Left kidney (tissue), 8 donors: ENCODE measurements at places on chromosomes 5 and 9. TPM values are rescaled to one million over a fixed set of nuclear protein-coding genes. Genes with fewer than 3 reads are reported as not detected.

GRCh38 chr5:1310118-1310517 lies 15.2 kb upstream of the TERT start:
- no peak for DNase-seq

DNA sequence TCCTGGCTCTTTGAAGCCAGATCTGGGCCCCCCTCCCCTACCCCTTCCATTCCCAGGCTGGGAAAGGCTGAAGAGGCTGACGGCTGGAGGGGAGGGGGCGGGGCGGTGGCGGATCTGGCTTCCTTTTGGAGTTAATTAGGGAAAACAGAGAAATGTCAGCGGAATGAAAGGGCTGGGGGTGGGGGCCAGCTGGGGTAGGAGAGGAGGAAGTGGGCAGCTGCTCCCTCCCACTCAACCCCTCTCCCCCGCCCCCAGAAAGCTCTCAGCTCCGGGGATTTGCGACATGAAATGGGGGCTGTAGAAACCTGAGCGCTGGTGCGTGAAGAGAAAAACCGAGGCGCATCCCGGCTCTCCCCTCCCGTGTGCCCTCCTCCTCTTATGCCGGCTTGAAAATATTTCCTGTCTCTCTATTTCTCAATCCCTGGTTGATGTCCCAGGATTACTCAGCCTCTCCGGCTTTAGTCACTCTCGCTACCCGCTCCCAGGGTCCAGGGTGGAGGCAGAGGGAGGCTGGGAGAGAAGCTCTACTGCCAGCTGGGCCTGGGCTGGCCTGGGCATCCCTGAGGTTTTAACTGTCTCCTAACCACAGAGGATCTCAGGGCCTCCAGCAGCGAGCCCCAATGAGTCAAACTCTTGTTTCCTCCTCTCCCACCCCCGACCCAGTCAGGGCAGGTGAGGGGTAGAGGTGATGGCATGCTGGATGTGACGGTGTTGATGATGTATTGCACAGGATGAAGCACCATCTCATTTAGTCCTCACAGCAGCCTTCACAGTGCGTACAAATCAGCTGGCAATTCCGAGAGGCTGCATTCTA lies 20.1 kb downstream of the PCDHGC5 start:
- peak; percentile 89 for DNase-seq

GRCh38 chr5:35341189-35341588 lies 110.9 kb upstream of the PRLR start:
- no peak for DNase-seq

DNA sequence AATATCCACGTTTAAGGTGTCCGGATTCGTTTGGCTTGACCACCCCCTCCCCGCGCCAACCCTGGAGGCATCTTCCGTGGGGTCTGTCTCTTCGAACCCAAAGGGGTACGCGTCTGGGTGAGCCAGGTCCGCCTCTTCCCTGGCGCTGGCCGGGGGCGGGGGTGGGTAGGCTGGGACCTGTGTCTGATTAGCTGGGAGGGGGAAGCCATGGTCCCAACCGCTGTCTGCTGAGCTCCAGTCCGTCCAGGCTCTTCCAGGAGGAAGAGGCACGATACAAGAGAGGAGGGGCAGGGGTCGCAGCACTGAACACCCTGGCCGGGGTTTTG lies at the start of gene LVRN:
Gene LVRN (plus strand): TSS at position 237 of the 326 bp plus-strand sequence. CDS start 143 bp downstream, outside the sequence.
- no peak for DNase-seq

- no peak for DNase-seq
These were observed 20.0 kb downstream of the ANKH start for GRCh38 chr5:14851597-14851996.

- DNase-seq = no peak
These were observed 84.8 kb downstream of the KDM4C start for GRCh38 chr9:6842584-6842947.

- no peak for DNase-seq
These were observed 71.8 kb upstream of the NFIL3 start for GRCh38 chr9:91495450-91495849.

DNA sequence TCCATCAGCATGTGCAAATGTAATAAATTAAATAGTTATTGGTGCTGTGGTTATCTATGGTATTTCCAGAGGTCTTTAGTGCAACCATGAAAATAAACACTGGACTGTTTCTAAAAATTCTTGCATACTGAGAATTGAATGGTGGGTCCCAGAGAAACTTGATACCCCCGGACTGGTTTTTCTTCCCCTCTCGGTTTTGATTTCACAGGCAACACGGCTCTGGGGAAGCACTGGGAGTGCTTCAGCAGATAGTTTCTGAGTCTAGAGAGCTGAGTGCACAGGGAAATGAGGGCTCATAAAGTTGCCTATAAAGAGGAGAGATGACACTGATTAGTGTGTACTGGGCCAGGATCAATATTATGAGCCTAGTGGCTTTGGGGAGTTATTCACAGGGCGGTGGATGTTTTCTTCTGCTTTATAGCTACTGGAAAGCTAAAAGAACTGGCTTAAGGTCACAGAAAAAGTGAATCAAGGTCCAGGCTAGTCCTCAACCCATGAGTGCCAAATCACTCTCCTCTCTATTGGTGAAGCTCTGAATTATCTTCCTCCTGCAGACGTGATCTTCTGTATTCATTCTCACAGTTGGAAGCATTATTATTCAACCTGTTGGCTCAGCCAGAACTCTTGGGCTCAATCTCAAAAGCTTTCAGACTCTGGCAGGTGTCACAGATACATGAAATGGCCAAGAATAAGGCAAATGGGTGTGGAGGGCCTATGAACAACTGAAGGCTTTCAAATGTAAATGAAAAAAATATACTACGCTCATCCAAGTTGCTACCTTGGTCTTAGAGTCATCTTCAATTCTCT lies 170.2 kb upstream of the HMHB1 start:
- DNase-seq = no peak

GRCh38 chr5:125106271-125106670 lies 359.8 kb upstream of the ZNF608 start:
- no peak for DNase-seq

- no peak for DNase-seq
These were observed 665 bp downstream of the DNAJC18 start for GRCh38 chr5:139438707-139439012.

GRCh38 chr5:148998174-148998797 lies 64.6 kb downstream of the SH3TC2 start:
- DNase-seq = peak; percentile 39

DNA sequence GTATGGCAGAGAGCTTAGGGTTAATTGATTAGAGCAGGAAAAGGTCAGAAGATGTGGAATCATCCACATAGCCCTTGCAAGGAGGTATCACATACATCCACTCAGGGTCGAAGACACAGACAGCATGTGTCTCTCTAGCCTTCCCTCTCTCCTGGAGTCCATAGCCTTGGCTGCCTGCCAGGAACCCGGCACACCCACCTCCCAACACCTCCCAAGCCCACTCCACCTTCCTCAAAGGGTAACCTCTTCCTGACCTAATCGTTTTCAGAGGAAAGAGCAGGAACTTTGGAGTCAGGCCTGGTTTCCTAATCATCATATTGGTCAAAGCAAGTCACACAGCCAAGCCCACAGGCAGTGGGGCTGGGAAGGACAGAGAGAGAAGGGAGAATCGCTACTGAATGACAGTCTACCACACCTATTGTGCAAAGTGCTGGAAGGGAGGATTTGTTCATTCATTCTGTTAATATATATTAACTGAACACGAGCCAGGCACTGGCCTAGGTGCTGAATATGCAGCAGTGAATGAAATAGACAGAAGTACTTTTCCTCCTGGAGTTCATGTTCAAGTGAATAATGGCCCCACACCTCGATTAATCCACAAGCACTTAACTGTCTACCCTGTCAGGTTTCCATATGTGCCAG lies 107.8 kb downstream of the KCNIP1 start:
- DNase-seq = no peak

- peak; percentile 18 for DNase-seq
These were observed 29.3 kb upstream of the UBE2QL1 start for GRCh38 chr5:6419340-6419852.

DNA sequence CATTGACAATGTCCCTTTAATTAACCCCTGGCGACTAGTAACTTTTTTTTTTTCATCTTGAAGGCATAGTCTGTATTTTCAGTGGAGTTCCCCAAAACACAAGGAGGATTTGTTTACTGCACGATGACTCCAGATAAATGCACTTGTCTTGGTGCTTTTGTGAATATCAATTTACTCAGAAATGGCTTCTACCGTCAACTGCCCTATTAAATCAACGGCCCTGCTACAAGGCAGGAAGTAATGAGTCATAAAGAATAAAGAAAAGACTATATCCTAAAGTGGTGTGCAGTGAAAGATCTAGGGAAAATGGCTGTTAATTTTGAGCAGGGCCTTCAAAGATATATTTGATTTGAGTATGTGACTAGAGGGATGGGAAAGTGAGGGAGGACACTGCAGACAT lies 388.3 kb upstream of the CHD1 start:
- no peak for DNase-seq

DNA sequence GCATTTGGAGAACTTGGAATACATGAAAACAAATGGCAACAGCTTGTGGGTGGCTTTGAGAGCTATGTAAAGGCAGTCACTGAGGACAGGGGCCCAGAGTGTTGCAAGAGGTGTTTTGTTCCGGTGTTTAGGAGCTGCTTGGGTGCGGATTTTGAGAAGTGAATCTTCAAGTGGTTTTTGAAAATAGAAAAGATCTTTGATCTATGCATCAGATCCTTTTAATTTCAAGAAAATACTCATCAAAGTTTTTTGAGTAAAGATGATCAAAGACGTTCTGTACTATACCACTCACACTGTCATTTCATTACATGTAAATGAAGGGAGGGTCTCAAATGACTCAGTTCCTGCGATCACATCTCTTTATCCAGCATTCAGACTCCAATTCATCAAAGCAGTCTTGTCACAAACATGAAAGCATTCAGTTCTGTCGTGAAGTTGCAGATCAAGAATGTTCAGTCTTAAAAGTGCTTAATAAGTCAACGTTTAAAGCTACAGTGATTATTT lies 112.5 kb downstream of the WDR41 start:
- DNase-seq = peak; percentile 7

DNA sequence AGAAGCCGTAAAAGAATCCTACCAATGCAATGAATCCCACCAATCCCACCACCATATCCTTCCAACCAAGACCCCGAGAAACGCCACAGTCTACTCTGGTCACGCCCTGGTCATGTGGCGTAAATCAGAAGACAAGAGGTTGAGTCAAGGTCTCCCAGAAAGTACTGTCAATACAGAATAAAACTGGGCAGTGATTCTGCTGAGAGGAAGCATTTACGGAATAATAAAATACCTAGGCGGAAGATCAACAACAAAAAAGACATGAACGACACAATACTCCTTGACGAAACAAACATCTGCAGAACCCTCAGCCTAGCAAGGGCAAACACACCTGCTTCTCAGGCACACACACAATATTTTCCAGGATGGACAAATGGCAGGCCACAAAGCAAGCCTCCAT lies 62.8 kb downstream of the GOLM1 start:
- no peak for DNase-seq

GRCh38 chr5:60295423-60295822 lies 401.9 kb upstream of the PDE4D start:
- DNase-seq = no peak

DNA sequence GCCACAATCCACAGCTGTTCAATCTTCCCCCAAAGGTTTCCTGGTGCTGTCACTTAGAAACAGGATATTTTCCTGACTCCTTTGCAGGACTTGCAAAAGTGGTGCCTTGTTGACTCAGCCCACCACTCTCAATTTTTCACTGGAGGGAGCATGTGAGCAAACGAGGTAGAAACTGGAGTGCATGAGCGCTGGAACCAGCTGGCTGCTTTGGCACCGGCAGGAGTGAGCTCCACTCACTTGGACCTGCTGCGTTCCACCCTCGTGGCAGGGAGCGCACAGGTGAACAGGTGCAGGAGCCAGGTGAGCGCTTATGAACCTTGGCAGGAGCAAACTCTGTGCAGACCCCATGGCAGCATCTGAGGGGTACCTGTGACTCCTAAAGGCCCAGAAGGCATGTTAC lies 364.1 kb upstream of the RORB start:
- DNase-seq = no peak

- no peak for DNase-seq
These were observed 49.9 kb upstream of the TTC23L start for GRCh38 chr5:34789021-34789531.

ZDHHC12 gene
- polyA plus RNA-seq = 12.5 TPM

PCDHGC4 gene
- 4.4 TPM for polyA plus RNA-seq

GPR151 gene
- not detected for polyA plus RNA-seq

ZNF454 gene
- polyA plus RNA-seq = 9.9 TPM

AUH gene
- 41.5 TPM for polyA plus RNA-seq

KIF20A gene
- 61.8 TPM for polyA plus RNA-seq

SLC23A1 gene
- 15.7 TPM for polyA plus RNA-seq

SNCB gene
- polyA plus RNA-seq = 0.20 TPM

LCN6 gene
- polyA plus RNA-seq = not detected

IFNB1 gene
- polyA plus RNA-seq = not detected

CDH6 gene
- 89.6 TPM for polyA plus RNA-seq

MARVELD2 gene
- polyA plus RNA-seq = 30.5 TPM

HEMGN gene
- polyA plus RNA-seq = 1.5 TPM

GABRA1 gene
- 0.20 TPM for polyA plus RNA-seq

GPX8 gene
- 90.2 TPM for polyA plus RNA-seq

TICAM2 gene
- 2.1 TPM for polyA plus RNA-seq

GBGT1 gene
- 2.0 TPM for polyA plus RNA-seq
